Heart left ventricle (tissue), 16 donors: ENCODE measurements at places on chromosomes 3 and 15. TPM values are rescaled to one million over a fixed set of nuclear protein-coding genes. Genes with fewer than 3 reads are reported as not detected.
A peak's percentile ranks its signal among the peaks of the same experiment; 100 is the strongest.

The LIPC gene
- polyA plus RNA-seq = 0.10 TPM

The PPM1L gene
- 14.9 TPM for polyA plus RNA-seq

The TM4SF18 gene
- 4.5 TPM for polyA plus RNA-seq

The C3orf49 gene
- not detected for polyA plus RNA-seq

The DUOX1 gene
- 0.11 TPM for polyA plus RNA-seq

The CLSTN2 gene
- polyA plus RNA-seq = 0.69 TPM

The DUOXA2 gene
- polyA plus RNA-seq = not detected

The PLA2G4E gene
- polyA plus RNA-seq = not detected

The PIGB gene
- 2.3 TPM for polyA plus RNA-seq

The GPR160 gene
- polyA plus RNA-seq = 1.00 TPM

The SAMMSON gene
- polyA plus RNA-seq = not detected

The SEC22C gene
- 17.4 TPM for polyA plus RNA-seq

DNA sequence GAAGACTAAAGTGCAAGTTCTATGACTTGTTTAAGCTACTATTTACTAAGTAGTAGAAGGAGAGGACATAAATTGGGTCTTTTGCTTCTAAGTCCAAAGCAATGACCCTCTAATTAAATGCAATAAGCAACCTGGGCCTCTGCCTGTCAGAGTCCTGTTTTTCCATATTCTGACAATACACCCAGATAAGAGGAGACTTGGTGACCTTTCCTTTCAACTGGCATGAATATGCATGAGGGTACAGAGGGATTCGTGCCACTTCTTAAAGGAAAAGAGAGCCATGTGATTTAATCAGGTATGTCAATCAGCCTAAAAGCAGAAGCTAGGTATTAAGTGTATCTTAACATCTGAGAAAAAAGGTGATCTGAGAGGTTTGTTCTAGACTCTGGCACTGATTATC, 50.7 kb upstream of the FGF7 start:
- DNase-seq = no peak

DNA sequence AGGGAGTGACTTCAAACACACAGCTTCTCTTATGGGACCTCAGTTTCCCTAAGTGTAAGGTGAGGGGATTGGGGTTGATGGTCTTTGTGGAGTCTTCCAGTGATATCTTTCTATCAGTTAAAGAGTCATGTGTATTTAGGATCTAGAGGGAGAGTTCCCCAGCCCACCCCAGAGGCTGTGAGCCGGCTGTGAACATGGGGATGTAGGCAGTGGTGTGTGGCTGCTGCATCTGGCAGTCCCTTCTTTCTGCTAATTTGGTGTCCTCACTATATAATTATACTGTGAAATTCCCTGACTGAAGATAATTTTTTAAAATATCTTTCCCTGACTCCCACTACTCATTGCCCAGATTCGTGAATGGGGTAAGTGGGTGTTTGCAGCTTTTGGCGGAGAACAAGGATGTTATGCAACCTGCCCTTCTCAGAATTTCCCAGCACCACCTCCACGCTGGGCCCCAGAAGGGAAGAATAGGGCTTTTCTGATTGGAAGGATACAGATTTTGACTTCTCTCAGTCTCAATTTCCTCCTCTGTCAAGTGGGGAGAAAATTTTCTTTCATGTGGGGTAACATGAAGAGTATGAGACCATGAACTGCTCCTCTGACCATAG, 79.0 kb upstream of the RASGRF1 start:
- no peak for DNase-seq

DNA sequence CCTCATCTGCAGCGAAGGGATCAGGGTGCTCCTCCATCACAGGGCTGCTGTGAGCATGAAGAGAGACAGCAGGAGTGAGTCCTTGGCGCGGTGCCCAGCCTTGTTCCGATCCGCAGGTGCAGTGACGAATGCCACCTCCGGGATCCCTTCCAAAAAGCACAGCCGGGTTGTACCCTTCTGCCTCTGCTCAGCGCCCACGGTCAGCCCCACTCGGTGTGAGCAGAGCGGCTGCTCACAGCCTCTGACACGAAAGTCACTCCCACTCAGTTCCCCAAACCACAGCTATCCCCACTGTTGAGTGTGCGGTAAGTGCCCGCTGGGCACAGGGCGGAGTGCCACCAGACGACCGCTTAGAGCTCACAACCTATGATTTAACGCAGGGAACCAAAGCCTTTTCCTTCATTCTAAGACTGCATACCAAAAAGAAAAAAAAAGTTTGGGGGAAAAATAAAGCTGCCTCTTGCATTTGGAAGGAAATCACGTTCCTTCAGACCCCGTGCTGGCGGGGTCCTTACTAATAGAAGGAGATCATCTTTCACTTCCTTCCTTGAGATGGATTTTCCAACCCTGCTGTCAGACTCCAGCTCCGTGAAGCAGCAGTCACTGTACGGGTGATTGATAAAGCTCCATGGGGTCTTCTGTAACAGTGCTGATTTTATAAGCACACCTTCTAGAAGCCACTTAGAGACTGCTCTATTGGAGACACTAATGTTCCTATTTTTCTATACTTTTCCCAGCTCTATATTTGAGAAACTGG, 34.7 kb upstream of the TUBGCP5 start:
- DNase-seq = no peak

- no peak for DNase-seq
These were observed 214.5 kb downstream of the SNRPN start for GRCh38 chr15:25169318-25169717.

GRCh38 chr3:150149651-150150051, 179.0 kb upstream of the PFN2 start:
- peak; percentile 39 for DNase-seq

- no peak for DNase-seq
These were observed 50.9 kb upstream of the MRPL3 start for GRCh38 chr3:131553495-131554247.

DNA sequence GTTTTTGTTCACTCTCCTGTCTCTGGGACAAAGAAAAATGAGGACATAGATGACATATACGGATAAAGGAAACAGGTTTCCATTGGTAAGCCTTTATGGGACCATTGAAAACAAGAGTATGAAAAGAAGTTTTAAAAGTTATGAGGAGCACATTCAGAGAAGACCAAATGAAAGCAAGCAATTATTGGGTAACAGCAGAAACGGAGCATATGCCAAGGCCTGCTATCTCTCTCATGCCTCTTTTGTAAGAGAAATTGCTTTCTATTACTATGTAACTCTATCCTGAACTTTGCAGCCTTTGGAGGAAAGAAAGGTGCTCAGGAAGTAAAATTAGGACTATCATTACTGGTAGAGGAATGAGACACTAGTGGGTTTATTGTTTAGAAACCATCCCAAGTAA, 14.9 kb upstream of the DPH6 start:
- no peak for DNase-seq

DNA sequence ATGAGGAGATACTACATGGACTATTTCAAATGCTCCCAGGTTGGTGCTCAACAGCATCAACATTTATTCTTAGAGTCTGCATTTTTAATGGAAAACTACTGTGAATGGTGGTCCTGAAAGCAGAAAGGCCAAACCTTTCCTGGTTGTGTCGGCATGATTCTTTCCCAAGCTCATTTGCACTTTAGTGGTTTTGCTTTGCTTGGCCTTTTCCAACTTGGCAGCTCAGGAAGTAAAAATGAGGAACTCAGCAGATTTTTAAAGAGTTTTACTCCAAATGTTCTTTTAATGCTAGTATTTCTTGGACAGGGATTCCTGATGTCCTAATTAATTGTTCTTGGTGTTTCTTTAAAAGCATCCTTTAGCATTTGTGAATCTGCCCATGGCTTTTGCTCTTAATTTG, 197.4 kb downstream of the SLC9A9 start:
- no peak for DNase-seq

DNA sequence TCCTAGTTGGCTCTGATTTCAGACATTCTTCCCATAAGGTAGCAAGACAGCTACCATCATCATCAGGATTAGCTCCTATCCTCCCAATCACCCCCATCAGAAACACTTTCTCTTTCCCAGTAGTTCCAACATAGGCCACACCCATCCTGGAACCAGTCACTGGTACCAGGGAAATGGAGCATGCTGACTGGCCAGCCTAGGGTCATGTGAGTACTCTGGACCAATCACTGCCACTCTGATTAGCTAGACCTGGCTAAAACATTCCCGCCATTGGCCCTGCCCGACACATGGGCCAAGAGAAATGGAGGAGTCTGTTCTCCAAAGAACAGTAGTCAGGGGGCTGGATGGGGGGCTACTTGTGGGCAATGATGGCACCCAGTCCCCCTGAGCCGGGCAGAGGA, 12.4 kb downstream of the EFCC1 start:
- no peak for DNase-seq

GRCh38 chr15:78866803-78867202, 5.9 kb upstream of the MORF4L1 start:
- DNase-seq = no peak

GRCh38 chr3:42991341-42992315, 12.5 kb downstream of the GASK1A start:
- DNase-seq = no peak

- DNase-seq = no peak
These were observed 577.0 kb upstream of the ARRDC4 start for GRCh38 chr15:97383516-97383915.

- DNase-seq = no peak
These were observed 96.6 kb upstream of the FLNB start for GRCh38 chr3:57911593-57911992.

- DNase-seq = no peak
These were observed 780 bp upstream of the P4HTM start for GRCh38 chr3:48989126-48989795.

DNA sequence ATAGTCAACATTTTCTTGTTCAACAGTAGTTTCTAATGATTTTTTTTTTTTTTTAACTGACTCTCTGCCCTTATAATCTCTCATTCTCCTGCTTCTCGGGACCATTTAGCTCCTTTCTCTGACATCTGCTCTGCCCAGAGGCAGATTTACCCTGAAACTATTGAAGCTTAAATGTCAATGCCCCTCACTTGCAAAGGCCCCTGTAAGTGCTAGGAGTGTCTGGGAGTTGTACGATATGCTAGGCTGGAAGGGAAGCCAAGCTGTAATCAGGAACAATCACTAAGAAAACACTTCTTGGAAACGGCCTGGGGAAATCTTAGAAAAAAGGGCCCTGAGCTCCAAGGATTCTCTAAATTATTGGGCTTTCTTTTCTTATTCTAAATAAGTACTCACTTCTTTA, 5.8 kb upstream of the PLOD2 start:
- no peak for DNase-seq

DNA sequence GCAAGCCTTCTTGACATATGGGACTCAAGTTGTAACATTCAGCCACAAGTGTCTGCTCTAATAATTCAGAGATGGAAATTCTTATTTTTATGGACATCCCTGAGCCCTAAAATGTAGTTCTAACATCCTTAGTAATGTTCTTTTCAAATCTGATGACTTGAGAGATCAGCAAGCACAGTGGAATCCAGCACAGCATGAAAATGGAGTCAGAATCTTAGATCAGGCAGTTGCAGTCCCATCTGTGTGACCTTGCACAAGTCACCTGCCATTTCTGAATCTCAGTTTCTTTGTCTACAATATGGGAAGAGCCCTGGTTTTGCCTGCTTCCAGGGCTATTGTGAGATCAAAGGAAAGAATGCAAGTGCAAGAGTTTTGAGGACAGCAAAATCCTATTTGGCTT, 183.9 kb upstream of the LPP start:
- DNase-seq = no peak

GRCh38 chr3:84683493-84683892, 275.3 kb upstream of the CADM2 start:
- DNase-seq = no peak

- DNase-seq = no peak
These were observed 747.7 kb upstream of the CFAP20DC start for GRCh38 chr3:59797533-59797932.

DNA sequence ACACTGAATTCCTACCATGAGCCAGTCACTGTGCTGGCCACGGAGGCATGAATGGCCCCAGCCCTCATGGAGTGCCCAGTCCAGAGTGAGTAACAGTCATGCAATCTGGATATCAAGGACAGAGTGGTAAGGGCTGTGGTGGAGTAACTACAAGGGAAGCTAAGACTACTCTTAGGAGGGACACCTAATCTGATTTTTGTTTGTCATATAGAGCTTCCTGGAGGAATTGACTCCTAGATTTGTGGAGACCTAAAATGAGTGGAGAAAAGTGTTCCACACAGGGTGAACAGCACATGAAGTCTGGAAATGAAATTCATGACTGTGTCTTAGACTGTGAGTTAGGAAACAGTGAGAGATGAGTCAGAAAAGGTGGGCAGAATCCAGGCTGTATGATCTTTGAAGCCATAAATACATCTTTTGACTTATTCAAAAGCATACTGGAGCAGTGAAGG, 219.9 kb downstream of the NFKBIZ start:
- no peak for DNase-seq

- DNase-seq = no peak
These were observed 67.0 kb downstream of the ZNF609 start for GRCh38 chr15:64527263-64527984.

- no peak for DNase-seq
These were observed 3.6 kb downstream of the PPP1R2 start for GRCh38 chr3:195539479-195539878.

DNA sequence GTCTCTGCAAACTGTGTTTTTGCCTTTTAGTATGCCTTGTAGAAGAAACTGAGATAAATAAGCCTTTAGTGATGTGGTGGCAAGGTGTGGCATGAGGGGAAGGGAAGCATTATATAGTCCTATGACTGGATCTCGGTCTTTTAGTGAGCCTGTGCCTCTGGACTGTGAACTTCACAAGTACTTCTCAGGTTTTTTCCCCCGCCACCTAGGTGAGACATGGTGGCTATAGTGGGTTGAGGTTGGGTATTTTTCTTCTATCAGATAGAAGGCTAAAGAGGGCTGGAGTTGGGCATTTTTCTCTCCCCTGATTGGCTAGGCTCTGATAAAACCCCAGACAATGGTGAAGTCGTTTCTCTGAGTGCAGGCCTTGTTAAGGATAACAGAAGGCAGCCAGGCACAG, 38.7 kb upstream of the ZFAND6 start:
- no peak for DNase-seq

DNA sequence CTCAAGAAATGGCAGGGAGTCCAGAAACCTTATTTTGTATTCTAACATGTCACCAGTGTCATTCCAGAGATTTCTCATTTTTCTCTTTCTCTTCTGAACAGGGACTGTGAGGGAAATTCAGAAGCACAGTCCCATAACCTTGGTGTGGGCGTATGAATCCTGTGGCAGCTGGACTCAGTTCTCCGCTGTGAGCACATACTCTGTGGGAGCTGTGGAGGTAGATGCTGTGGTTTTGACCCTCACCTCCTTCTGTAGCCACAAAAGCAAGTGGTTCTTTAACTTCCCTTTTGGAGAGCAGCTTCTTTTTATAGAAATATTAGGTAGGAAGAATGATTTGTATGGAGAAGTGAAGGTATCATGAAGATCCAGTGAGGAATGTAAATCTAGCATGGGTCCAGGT, 13.4 kb downstream of the TMEM207 start:
- no peak for DNase-seq
